ENCODE measurements at places on chromosomes 4 and X.

- DNase-seq = no peak
Measured at GRCh38 chr4:177214935-177215334, 94.7 kb upstream of the NEIL3 start.

DNA sequence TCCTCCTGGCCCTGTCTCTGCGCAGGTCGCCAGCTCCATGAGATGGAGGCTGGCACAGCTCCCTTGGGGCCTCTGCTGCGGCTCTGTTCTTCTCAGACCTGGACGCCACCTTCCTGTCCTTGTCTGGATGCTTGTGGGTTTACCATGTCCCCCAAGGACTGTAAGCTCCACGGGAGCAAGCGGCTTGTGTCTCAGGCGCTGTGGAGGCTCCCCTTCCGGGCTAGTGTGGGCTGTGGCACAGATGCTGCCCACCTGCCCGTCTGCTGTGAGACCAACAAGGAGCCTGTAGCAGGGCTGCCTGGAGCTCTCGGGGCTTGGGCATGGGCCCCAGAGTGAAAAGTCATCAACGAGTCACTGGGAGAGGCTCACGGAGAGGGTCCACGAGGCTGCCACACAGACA, 25.2 kb downstream of the NAT8L start:
- no peak for DNase-seq

- DNase-seq = no peak
Measured at GRCh38 chr4:182837831-182838230, 79.4 kb downstream of the DCTD start.

DNA sequence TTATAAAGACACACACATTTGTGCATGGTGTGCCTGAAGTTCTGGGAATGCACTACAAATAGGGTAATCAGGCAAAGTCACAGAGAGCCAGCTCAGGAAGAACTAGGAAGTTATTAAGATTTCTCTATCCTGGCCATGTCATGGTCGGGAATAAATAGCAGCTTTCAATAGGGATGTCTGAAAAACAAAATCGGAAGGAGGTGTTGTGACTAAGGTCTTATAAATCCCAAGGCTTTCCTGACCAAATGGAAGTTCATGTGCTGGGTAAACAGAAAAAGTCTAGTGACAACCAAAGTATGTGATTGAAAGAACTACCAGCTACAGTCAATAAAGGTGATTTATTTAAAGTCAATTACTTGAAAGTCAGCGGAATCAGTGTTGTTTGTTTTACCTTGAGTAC, 262.5 kb upstream of the HS3ST1 start:
- DNase-seq = no peak

- DNase-seq = no peak
Measured at GRCh38 chr4:25913056-25913850, 767 bp upstream of the SMIM20 start.

DNA sequence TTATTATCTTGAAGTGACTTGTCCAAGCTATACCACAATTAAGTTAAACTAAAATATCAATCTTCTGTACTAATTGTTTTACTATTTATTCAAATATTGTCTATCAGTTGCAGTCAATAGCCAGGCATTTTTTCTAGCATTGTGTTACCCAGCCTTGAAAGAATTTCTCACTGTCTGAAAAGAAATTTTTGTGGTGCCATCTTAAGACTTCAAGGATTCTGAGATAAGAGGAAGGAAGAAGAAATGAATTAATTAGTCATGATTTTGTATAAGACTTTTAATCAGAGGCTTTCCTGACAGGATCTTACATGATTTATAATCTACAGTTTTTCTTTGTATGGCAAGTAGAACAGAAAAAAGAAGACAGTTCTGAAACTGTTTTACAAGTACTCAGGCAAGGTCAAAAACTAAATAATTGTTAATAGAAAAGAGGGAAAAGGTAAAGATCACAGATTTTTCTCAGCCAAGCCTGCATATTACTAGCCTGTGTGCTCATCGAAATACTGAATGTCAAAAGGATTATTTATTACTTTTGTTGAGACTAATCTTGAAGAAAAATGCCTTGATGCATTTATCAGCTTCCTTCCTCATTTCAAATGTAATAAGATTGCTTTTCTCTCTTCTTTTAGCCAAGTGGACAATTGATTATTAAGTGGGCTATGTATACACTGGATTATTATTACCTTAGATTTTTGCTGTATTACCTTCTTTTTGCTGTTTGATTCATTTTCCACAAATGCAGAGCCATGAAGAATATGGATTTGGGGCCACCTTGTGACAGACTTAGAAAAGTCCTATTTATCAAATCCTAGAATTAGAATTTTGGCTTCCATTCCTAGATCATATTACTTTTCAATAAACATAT, 53.8 kb downstream of the CXCL1 start:
- no peak for DNase-seq

DNA sequence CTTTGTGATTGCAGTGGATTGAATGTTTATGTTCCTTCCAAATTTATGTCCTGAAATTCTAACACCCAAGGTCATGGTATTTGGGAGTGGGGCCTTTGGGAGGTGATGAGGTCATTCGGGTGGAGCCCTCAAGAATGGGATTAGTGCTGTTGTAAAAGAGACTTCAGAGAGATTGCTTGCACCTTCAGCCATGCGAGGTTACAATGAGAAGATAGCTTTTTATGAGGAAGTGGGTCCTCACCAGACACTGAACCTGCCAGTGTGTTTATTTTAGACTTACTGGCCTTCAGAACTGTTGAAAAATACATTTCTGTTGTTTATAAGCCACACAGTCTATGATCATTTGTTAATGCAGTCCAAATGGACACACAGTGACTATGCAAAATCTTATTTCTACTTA, 161.0 kb upstream of the GPRIN3 start:
- no peak for DNase-seq

- DNase-seq = no peak
Measured at GRCh38 chr4:83929550-83929949, 393.6 kb downstream of the GPAT3 start.

DNA sequence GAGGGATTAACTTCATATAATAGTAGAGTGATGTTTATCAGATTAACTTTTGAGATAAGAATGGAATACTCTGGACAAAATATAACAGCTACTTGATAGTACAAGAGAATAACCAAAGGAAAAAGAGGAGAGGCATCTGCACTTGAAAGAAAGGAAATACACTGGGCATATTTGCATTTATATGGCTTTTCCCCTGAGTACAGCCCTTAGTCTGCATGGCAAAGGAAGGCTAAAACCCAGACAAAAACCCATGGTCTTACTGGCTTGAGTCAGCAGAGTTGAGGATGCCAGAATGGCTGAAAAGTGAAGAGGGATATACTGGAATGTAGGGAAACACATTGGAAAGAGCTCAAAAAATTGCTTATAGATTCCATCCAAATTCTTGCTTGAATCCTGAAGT, 101.6 kb downstream of the COL4A5 start:
- no peak for DNase-seq

Measured in KG1 (cell line).